ENCODE measurements at places on chromosomes 7 and 10.

GRCh38 chr7:155908385-155908784, 96.1 kb upstream of the SHH start:
- DNase-seq: no peak

DNA sequence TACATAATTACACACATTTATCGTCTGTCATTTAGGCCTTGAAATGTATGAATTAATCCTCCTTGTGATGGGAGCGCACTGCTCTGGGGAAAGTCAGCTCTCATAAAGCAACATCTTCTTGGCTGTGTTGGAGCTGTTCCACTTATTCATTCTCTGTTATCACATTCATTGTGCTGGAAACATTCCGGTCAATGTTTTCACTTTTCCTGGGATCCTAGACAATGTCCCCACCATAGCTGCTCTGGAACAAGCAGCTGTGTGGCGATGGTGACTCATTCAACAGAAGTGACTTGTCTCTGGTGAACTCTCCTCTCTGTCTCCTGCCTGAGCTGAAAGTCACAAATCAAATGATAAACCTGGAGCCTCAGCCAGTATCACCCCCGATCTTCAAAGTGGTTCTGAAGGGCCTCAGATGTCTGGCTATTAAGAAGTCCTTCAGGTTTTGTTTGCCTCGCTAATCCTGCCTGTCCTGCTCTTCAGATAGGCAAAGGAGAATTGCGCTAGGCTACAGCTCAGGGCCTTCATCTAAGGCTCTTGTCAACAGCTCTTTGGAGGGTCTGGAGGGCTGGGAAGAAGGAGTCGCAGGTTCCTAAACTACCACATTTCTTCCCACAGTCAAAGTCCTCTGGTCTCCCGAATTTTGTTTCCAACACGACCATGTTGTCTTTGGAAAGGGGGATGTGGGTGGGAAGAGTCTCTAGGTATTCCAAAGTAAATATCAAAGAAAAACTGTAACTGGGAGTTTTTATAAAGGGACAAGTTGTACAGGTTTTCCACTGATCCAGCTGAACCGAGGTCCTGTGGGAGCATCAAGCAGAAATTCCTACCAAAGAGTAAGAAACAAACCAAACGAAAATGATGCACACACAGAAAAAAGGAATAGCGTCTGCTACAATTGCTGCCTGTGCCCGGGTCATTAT, 29.3 kb downstream of the KLF6 start:
- DNase-seq: peak; percentile 88

GRCh38 chr10:120969219-120969645, 118.1 kb downstream of the WDR11 start:
- no peak for DNase-seq

- peak; percentile 46 for DNase-seq
Observed at GRCh38 chr10:104342941-104343411, 4.7 kb upstream of the ITPRIP start.

DNA sequence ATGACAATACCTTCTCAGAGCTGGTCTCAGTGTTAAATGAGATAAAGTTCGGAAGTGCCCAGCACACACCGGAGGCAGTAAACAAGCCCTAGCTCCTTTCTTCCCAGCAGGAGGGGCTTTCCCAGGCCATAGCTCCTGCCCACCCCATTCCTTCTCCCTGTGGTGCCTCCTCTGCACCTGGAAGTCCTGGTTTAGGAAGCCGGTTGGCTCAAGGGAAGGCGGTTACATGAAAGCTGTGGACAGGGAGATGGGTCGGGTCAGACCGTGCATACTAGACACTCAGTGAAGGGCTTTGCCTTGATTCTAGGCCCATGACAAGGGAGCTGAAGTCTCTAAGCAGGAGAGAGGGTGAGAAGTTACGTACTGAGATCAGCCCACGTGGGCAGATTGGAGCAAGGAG, 8.6 kb downstream of the BEND7 start:
- no peak for DNase-seq

- DNase-seq: no peak
Observed at GRCh38 chr7:5754981-5755599, 26.4 kb downstream of the RNF216 start.

DNA sequence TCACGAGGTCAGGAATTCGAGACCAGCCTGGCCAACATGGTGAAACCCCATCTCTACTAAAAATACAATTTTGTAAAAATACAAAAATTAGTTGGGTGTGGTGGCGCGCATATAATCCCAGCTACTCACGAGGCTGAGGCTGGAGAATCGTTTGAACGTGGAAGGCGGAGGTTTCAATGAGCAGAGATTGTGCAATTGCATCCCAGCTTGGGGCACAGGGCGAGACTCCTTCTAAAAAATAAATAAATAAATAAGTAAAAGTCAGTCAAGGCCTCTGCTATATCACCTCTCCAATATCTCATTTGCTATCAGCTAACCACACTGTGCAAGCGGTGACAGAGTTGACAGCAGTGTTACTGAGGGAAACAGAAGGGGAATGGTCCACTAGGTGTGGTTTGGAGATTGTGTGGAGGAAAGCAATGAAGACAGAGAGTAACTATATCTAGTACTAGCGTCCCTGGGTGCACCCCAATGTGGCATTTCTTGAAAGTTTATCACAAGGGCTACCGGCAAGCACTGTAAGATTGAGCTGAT, 20.9 kb upstream of the NFE2L3 start:
- DNase-seq: no peak

DNA sequence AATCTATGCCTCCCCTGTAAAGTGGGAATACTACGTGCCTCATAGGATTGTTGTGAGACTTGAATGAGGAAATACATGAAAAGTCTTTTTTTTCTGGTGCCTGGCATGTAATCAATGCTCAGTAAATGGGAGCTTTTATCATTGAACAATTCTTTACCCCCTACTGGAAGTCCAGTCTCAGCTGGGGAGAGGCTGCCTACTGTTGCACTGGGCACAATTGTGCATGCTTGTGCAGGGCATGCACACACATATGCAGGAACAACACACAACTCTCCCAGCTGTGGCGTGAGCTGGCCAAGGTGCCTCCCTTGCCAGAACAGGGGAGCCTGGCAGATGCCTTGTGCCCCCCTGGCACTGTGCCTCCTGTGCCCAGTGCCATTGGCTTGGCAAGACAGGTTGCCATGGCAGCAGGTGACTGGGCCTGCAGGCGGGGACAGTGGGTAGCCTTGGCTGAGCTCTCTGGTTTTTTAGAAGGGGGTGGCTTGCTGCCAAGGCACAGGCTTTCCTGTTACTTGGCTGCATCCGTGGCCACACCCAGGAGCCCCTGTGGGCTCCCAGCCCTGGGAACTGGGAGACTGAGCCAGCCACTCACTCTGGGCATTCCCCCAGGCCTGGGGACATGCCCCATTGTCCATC, 16.1 kb upstream of the PALD1 start:
- DNase-seq: peak; percentile 52

- no peak for DNase-seq
Observed at GRCh38 chr7:25567430-25567829, 339.1 kb upstream of the NPVF start.

GRCh38 chr7:36607721-36608095, 116.6 kb downstream of the AOAH start:
- DNase-seq: no peak
